SK-MEL-5 (cell line): ENCODE measurements at places on chromosomes 5 and 9.

DNA sequence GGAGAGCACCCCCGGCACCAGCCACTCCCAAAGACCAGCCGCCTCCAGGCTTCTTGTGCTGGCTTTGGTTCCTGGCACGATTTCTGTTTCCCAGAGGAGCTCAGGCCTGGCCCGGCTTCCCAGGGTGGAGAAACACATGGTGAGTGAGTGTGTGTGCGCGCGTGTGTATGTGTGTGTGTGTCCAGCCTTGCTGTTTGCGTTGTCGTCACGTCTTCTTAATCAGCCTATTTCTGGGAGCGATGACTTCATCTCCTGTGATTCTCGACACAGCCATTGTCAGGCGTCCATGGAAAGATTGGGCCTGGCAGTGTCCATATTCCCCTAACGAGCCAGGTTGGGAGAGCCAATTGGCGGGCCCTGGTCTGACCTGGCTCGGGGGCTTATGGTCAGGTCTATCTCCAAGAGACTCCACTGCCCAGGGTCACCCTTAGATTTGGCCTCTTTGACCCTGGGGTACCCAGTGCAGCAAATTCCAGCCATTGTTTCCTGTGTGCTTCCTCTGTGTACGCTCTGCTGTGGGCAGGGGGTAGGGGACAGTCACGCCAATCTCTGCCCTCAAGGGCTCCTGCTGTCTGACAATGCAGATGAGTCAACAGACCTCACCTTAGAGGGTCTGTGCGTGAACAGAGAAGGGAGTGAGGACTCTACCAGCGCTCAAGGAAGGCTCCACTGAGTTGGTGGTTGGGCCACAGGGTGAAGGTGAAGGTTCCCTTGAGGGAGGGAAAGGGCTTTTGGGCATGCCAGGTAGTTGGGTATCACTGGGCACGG is 73.8 kb downstream of the DAB2IP start:
- DNase-seq = no peak

- DNase-seq = peak; percentile 14
Measured at GRCh38 chr9:93452710-93453046, 703 bp downstream of the FAM120AOS start.

DNA sequence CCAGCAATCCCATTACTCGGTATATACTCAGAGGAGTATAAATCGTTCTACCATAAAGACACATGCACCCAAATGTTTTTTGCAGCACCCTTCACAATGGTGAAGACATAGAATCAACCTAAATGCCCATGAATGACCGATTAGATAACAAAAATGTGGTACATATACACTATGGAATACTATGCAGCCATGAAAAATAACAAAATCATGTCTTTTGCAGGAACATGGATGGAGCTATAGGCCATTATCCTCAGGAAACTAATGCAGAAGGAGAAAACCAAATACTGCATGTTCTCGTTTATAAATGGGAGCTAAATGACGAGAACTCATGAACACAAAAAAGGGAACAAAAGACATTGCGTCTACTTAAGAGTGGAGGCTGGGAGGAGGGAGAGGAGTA is 114.5 kb downstream of the HTR4 start:
- DNase-seq = no peak

DNA sequence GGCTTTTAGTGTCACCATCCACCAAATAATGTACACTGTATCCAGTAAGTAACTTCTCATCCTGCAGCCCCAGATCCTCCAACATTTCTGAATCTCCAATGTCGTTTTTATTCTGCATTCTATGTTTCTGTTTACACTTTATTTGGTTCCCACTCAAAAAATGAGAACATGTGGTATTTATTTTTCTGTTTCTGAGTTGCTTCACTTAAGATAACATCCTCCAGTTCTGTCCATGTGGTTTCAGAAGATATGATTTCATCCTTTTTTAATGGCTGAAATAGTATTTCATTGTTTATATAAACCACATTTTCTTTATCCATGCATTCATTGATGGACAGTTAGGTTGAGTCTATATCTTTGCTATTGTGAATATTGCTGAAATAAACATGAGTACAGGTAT is 677.3 kb upstream of the FTMT start:
- no peak for DNase-seq

- no peak for DNase-seq
Measured at GRCh38 chr5:26430323-26430722, 608.1 kb downstream of the CDH9 start.

DNA sequence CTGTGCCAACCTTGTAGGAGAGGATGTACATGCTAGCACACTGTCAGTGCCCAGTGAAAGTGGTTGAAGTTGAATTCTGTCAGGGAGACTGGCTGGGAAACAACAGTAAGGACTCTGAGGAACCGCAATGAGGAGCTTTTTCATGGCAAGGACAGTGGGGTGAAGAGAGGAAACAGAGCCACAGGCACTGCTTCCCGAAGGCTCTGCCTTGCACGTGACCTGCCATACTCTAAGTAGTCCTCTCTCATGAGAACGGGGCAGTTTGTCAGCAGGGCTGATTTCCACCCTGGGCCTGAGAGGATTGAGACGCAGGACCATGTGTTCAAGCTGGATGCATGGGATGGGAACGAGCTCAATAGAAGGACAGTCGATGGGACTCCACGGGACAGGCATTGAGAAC is 106.6 kb upstream of the CTSL start:
- DNase-seq = no peak

DNA sequence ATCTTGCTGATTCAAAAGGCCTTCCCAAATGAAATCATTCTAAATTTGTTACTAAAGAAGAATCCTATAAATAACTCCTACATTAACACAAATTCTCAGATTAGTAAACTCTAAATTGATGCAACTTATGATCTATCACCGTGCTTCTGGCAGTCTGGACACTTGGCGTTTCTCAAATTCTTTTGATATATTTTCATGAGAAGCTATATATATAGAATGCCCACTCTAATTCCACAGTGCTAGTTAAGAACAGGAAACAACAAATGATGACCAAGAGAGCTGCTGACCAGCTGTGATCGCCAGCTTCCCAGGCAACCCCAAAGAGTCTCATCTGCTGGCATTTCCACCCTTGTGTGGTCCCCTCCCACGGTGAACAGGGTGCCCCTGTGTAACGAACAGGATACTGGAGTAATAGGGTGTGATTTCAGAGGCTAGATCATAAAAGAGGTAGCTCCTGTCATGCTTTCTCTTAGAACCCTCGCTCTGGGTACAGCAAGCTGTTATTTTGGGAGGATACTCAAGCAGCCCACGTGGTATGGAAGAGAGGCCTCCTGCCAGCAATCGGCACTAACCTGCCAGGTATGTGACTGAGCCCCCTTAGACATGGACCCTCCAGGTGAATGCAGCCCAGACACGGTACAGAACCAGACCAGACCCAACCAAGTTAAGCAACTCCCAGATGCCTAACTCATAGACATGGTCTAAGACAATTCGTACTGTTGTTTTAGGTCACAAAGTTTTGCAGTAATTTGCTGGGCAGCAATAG is 64.7 kb downstream of the CDC14B start:
- DNase-seq = no peak

GRCh38 chr9:137694236-137694959 is 75.6 kb downstream of the EHMT1 start:
- no peak for DNase-seq

DNA sequence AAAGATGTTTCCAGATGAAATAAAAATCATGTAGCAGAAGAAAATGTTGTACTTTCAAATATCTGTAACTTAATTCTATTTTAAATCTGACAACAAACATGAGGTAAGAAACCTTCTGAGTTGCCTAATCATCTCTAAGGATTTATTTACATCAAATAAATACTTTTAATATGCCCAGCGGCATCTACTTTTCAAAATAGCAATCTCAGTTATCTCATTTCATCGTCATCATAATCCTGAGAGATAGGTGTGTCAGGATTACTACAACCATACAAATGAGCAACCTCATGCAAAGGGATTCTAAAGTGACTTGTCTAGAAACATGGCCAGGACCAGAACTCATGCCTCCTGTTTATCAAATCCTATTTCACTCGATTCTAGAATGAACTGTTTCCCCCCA is 49.5 kb downstream of the DENND1A start:
- no peak for DNase-seq

GRCh38 chr5:138305797-138306196 is 25.8 kb downstream of the CDC25C start:
- DNase-seq = no peak

GRCh38 chr5:134547999-134548658 is 22.7 kb downstream of the JADE2 start:
- DNase-seq = peak; percentile 39

- no peak for DNase-seq
Measured at GRCh38 chr5:110512266-110512665, 214.2 kb downstream of the TMEM232 start.

DNA sequence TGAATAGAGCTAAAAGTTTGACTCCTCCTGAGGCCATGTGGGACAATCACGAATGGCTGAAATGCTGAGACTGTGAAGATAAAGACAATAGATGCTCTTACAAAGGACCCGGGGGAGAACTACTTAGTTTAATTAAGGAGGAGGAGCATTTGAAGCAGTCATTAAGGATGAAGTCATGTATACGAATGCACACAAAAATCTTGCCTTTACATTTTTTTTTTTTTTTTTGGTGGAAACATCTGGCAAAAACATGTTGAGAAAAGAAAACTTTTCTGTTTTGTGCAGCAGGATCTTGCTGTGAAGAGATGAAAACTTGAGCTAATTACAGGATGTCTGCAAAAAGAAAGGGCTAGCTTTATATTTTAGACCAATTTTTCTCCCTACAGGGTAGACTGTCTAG is 42.3 kb upstream of the NR3C1 start:
- no peak for DNase-seq

DNA sequence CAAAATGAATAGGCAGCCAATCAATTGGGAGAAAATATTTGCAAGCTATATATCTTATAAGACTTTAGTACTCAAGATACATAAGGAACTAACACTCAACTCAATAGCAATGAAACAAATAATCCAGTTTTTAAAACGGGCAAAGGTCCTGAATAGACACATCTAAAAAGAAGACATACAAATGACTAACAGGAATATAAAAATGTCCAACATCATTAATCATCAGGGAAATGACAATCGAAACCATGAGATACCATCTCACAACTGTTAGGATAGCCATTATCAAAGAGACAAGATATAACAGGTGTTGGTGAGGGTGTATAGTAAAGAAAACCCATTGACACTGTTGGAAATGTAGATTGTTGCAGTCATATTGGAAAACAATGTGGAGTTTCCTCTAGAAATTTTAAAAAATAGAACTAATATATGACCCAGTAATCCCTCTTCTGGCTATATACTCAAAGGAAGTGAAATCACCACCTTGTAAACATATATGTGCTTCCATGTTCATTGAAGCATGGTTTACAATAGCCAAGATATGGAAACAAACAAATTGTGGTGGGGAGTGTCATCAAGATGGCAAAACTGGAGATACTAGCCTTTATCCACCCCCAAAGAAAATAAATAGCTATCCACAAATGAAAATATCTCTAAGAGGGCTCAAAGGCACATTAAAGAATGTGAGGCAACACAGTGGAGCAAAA is 13.9 kb upstream of the BTNL3 start:
- DNase-seq = no peak

GRCh38 chr9:70415041-70415440 is 584 bp upstream of the KLF9 start:
- DNase-seq = no peak

GRCh38 chr9:86082870-86083269 is 16.5 kb downstream of the GOLM1 start:
- no peak for DNase-seq

DNA sequence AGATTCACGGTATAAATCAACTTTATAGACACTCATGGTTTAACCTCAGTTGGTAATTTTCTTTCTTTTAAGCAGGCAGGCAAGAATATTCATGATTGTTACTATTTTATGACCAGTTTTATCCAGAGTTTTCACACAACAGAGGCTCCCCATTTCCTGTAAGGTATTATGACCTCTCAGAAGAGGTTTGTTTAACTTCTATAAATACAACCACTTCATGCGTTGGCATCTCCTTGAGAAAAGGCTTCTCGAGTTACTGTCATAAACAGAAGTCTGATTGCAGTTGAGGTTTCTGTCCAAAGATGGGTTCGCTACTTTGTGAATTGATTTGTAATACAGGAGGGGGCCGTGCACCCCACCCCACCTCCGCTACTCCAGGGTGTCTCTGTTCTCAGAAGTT is 55.3 kb downstream of the ENTREP1 start:
- DNase-seq = no peak

DNA sequence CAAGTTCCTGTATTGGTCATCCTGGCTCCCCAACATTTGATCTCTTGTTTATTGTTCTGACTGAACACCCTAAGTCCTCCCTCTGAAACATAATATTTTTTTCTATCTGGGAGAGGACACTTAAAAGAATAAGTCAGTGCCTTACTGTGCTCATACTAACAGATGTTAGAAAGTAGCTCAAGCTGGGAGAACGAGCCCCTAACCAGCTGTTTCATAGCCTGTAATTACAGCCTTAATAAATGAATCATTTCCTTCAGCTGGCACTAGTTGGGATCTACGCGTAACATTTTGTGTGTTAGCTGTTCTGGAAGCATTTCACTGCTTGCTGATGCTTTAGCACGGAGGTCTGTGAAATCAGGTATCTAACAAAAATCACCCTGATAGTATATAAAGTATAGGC is 345.9 kb upstream of the RIOK2 start:
- no peak for DNase-seq

- DNase-seq = no peak
Measured at GRCh38 chr5:150658699-150659265, 2.3 kb upstream of the MYOZ3 start.

DNA sequence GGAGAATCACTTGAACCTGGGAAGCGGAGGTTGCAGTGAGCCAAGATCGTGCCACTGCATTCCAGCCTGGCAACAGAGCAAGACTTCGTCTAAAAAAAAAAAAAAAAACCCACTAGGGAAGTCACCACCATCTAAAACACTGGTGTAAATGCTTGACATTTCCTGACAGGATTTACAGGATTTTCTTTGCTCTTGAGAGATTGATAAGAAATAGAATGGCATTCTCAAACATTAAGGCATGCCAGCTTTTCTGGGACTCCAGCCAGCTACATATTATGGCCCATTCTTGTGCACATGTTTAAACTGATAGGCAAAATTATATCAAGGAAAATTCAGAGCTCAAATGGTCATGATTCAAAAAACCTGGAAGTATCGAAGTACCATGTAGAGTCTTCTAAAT is 28.7 kb downstream of the GTF3C4 start:
- DNase-seq = no peak

GRCh38 chr9:96453625-96454024 is 3.7 kb downstream of the HABP4 start:
- DNase-seq = peak; percentile 60

DNA sequence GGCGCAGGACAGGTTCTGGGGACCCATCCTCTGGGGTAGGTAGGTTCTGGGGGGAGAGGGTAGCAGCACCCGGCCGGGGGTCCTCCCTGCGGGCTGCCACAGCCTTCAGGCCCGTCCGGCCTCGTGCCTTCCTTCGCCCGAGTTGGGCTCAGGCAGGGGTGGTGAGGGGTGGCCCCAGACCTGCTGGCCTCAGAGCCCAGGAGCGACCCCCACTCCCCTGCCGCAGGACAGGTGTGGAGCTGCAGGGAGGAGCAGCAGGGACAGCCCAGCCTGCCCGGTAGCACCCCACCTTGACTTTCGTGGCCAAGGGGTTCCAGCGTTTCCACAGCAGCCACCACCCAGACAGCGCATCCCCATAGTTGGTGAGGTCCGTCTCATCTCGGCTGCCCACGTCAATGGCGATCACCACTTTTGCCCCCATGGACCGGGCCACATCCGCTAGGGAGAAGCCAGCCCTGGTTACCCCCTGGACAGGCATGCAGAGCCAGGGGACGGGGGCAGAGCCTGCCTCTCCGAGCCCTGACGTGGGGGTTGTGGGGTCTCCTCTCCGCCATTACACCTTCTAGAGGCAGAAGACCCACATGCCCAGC is 3.4 kb upstream of the NSMF start:
- no peak for DNase-seq
